Small intestine (tissue), 16 donors: ENCODE measurements at places on chromosomes 1 and 21. TPM values are rescaled to one million over a fixed set of nuclear protein-coding genes. Genes with fewer than 3 reads are reported as not detected.

The OR2T2 gene
- not detected for polyA plus RNA-seq

The VPS26C gene
- 43.4 TPM for polyA plus RNA-seq

The TDRD10 gene
- 0.81 TPM for polyA plus RNA-seq

DNA sequence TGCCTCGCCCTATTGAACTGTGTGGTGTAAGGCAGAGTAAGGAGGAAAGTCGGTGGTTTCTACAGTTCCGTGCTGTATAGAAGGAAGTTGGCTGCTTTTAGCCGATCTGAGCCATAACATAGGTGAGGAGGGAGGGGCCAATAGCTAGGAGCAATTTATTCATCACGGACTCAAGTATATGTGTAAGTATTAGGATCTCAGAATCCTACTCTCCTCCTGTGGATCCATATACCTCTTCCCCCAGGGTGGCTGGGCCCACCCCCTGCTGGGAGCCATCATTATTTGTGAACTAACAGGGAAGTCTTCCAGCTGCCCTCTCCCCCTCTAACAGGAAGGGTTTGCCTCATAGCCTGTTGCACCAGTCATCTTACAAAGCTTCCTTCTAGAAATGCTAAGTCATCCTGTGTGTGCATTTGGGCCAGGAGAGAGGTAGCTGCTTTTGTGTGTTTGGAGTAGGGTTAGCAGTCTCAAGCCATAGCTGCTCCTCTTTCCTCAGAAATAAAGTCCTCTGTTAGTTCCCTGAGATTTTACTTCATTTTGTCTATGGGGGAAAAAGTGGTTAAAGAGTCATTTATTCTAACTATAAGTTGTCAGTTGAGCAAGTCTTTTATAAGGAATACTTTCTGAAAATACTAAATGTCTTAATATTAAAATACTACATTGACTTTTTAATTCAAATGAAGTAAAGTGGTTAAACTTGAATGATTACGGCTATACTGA is 14.9 kb upstream of the CENPS start:
- no peak overlapping the region for H3K27ac ChIP-seq
- peaks cover 34% of the 10 kb centered on the region for H3K36me3 ChIP-seq
- peak; percentile 58 for DNase-seq
- no peaks in the 10 kb centered on the region for H3K4me1 ChIP-seq
- no peaks in the 10 kb centered on the region for H3K27me3 ChIP-seq

DNA sequence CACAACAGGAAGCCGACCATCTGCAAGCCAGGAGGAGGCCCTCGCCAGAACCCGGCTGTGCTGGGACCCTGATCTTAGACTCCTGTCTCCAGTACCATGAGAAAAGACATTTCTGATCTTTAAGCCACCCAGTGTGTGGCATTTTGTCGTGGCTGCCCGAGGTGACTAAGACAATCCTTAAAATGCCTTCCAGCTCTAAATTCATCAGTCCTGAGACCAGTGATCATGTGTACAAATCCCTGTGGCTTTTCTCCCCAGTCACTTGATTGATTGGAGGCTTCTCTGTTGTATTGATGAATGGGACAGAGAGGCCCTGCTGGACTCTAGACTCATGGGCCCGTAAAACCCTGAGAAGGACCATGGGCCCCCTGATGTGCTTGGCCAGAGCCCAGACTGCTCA is 36.1 kb downstream of the B3GALT5 start:
- H3K36me3 ChIP-seq: peaks cover 25% of the 10 kb centered on the region
- H3K27me3 ChIP-seq: no peaks in the 10 kb centered on the region
- H3K27ac ChIP-seq: no peak overlapping the region
